Sigmoid colon (tissue), 7 donors: ENCODE measurements at places on chromosomes 13 and 19. TPM values are rescaled to one million over a fixed set of nuclear protein-coding genes. Genes with fewer than 3 reads are reported as not detected.

The NKG7 gene
- polyA plus RNA-seq: not detected

The KLK3 gene
- 3.0 TPM for polyA plus RNA-seq

The FXYD3 gene
- 2,472 TPM for polyA plus RNA-seq

The KCTD4 gene
- 0.60 TPM for polyA plus RNA-seq

The FGF21 gene
- not detected for polyA plus RNA-seq
